Heart left ventricle (tissue), 16 donors: ENCODE measurements at places on chromosomes 4 and X. TPM values are rescaled to one million over a fixed set of nuclear protein-coding genes. Genes with fewer than 3 reads are reported as not detected.

Gene MAGEA4
- not detected for total RNA-seq

GRCh38 chr4:64889906-64890610, 480.8 kb upstream of the TECRL start:
- H3K36me3 ChIP-seq = no peaks in the 10 kb centered on the region
- H3K4me1 ChIP-seq = no peaks in the 10 kb centered on the region
- H3K27me3 ChIP-seq = no peaks in the 10 kb centered on the region
- H3K27ac ChIP-seq = no peak overlapping the region
- DNase-seq = no peak

DNA sequence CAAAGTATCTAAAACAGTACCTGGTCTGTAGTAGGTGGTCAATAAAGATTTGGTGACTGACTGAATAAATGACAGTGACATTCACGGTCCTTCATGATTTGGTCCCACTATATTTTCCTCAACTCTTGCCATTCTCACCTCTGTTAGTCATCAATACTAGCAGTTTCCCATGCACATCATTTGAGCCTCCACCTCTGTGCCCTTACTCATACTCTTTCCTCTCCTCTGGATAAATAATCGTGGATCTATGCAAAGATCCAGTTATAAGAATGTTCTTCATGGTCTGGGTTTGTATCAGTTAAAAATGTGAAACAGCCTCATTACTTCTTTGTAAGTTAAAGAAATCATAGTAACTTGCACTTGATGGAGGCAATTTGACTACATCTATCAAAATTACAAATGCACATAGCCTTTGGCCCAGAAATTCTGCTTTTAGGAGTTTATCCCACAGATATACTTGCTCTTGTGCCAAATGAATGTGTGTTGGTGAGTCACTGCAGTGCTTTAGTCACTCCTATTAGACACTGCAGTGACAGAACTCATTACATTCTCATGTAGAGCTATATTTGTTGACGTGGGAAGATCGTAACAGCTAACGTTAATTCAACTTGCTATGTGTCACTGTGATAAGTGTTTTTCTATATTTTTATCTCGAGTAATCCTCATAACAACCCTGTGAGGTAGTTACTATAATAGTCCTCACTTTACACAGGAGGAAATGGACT, 121.9 kb upstream of the SMIM10 start:
- no peaks in the 10 kb centered on the region for H3K4me1 ChIP-seq
- H3K27ac ChIP-seq = no peak overlapping the region
- no peaks in the 10 kb centered on the region for H3K36me3 ChIP-seq

GRCh38 chr4:142778430-142778829, 67.7 kb downstream of the INPP4B start:
- H3K27me3 ChIP-seq = no peaks in the 10 kb centered on the region
- no peak overlapping the region for H3K4me3 ChIP-seq
- DNase-seq = no peak
- no peak overlapping the region for H3K27ac ChIP-seq
